Caco-2 (cell line): ENCODE measurements at places on chromosomes 16 and 17.
A peak's percentile ranks its signal among the peaks of the same experiment; 100 is the strongest.

- DNase-seq, result no peak
Measured at GRCh38 chr16:75413951-75414350, 19.4 kb downstream of the CFDP1 start.

DNA sequence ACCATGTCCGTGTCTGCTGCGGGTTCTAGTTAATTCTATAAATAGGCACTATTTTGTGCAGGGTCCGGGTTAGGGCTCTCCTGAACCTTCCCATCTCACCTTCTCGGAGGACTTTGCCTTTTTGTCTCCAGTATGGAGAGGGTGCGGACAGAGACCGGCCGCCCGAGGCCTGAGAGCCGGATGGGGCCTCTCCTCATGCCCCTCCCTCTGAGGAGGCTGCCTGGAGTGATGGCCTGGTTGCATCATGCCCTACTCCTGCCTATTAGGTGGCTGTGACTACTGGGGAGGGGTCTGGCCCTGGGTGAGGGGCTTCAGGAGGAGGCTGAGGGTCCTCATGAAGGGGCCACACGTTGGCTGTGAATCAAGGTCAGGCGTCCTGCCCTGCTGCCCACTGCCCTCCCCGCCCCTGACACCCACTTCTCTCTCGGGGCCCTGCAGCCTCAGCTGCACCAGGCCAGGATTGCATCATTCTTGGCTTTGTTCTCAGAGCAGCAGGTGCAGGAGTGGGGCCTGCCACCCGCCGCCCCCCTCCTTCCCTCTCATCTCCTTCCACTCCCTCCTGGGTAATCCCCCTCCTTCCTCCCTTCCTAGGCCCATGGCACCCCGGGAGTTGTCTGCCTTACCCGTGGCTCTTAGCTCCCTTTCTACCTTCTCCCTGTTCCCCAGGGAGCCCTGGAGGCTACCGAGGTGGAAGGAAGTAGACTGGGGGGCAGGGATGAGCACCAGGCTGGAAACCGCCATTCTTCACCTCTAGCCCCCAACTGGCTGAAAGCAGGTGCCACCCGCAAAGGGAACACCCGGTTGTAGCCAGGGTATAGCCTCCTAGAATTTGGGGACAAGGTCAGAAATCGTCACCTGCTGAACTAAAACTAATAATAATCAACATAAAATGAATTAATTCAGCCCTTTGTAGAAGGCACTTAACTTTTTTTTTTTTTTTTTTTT is 12.7 kb upstream of the ARHGAP23 start:
- DNase-seq, result peak; percentile 89

- DNase-seq, result no peak
Measured at GRCh38 chr17:33769066-33769465, 476.0 kb upstream of the ASIC2 start.

DNA sequence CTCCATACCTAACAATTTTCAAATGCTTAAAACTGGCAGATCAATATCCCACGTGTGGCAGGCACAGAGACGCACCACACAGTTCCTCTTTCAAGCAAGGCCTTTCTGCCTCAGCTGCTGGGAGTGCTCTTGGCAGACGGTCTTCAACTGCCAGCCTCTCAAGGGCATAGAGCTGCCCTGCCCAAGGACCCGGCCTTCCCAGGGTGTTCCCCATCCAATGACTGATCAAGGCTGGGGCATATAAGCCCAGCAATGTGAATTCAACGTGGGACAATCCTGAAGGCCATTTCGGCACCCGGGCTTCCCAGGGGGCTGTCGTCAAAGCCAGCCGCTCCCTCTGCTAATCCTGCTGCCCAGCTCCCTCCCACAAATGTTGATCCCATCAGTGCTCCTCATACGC is 107.1 kb downstream of the STX8 start:
- no peak for DNase-seq

GRCh38 chr16:85055493-85056210 is 28.1 kb downstream of the KIAA0513 start:
- DNase-seq, result no peak

- no peak for DNase-seq
Measured at GRCh38 chr16:47204736-47205504, 61.2 kb upstream of the NETO2 start.
